NCI-H1930 (cell line): ENCODE measurements at places on chromosomes 6 and 20.

- DNase-seq = no peak
These were observed 201.1 kb upstream of the CNR1 start for GRCh38 chr6:88367248-88367647.

- DNase-seq = no peak
These were observed 18.9 kb upstream of the HLA-DOA start for GRCh38 chr6:33028220-33028849.

DNA sequence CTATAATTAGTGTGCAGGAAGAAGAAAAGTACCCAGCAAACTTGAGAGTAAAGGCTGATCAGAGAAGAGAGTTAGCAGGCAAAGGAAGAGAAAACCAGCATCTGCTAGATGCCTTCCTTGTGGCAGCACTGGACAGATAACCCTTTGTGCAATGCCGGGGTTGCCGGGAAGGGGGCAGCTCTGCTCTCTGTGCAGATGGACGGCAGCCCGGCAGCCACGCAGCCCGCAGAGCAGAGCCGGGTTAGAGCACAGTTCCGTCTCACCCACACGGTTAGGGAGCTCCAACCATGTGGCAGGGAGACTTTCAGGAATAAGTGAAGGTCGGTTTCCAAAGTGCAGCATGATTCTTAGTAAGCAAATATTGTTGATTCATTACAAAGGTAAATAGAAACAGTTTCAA lies 80.0 kb upstream of the RPS6KA2 start:
- peak; percentile 6 for DNase-seq

- no peak for DNase-seq
These were observed 29.9 kb downstream of the FBXO30 start for GRCh38 chr6:145784683-145785082.

GRCh38 chr6:147479857-147480256 lies 28.6 kb upstream of the SAMD5 start:
- no peak for DNase-seq
